Activated T-cell treated with anti-CD3 and anti-CD28 coated beads, Interleukin-2, amount 50 U/mL, for 72 hours (primary cell): ENCODE measurements at places on chromosomes 16 and 17. TPM values are rescaled to one million over a fixed set of nuclear protein-coding genes. Genes with fewer than 3 reads are reported as not detected.

GRCh38 chr16:71895679-71896365 is 491 bp downstream of the IST1 start:
- H3K27ac ChIP-seq: peak overlapping the region; percentile 98
- H3K27me3 ChIP-seq: no peaks in the 10 kb centered on the region
- DNase-seq: no peak
- H3K4me1 ChIP-seq: peaks cover 50% of the 10 kb centered on the region
- H3K36me3 ChIP-seq: peaks cover 10% of the 10 kb centered on the region
- H3K4me3 ChIP-seq: peak overlapping the region; percentile 89

DNA sequence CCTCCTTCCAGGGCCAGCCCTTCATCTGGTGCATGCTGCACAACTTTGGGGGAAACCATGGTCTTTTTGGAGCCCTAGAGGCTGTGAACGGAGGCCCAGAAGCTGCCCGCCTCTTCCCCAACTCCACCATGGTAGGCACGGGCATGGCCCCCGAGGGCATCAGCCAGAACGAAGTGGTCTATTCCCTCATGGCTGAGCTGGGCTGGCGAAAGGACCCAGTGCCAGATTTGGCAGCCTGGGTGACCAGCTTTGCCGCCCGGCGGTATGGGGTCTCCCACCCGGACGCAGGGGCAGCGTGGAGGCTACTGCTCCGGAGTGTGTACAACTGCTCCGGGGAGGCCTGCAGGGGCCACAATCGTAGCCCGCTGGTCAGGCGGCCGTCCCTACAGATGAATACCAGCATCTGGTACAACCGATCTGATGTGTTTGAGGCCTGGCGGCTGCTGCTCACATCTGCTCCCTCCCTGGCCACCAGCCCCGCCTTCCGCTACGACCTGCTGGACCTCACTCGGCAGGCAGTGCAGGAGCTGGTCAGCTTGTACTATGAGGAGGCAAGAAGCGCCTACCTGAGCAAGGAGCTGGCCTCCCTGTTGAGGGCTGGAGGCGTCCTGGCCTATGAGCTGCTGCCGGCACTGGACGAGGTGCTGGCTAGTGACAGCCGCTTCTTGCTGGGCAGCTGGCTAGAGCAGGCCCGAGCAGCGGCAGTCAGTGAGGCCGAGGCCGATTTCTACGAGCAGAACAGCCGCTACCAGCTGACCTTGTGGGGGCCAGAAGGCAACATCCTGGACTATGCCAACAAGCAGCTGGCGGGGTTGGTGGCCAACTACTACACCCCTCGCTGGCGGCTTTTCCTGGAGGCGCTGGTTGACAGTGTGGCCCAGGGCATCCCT is 7.4 kb downstream of the NAGLU start:
- no peak overlapping the region for H3K27ac ChIP-seq
- peaks cover 7% of the 10 kb centered on the region for H3K36me3 ChIP-seq
- H3K4me1 ChIP-seq: peaks cover 24% of the 10 kb centered on the region
- H3K4me3 ChIP-seq: no peak overlapping the region
- no peak for DNase-seq

DNA sequence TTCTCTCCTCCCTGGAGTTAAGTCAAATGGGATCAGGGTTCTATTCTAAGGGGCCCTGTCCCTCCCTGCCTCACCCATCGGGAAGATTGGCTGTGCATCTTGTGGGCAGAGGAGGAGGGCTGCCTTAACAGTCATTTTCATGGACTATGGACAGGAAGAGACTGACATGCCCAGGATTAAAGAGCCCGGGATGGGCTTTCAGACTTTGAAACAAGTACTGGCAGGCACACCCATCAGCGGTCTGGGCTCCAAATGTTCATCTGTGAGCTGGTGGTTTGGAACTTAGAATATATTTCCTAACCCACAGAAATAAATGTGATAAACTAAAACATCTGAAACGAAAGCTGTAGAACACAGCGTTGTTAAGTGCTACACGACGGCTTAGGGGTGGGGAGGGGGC is 6.5 kb downstream of the SLC6A4 start:
- no peak overlapping the region for H3K4me3 ChIP-seq
- H3K27me3 ChIP-seq: peaks cover 62% of the 10 kb centered on the region
- no peak for DNase-seq
- peaks cover 5% of the 10 kb centered on the region for H3K4me1 ChIP-seq
- no peaks in the 10 kb centered on the region for H3K36me3 ChIP-seq

DNA sequence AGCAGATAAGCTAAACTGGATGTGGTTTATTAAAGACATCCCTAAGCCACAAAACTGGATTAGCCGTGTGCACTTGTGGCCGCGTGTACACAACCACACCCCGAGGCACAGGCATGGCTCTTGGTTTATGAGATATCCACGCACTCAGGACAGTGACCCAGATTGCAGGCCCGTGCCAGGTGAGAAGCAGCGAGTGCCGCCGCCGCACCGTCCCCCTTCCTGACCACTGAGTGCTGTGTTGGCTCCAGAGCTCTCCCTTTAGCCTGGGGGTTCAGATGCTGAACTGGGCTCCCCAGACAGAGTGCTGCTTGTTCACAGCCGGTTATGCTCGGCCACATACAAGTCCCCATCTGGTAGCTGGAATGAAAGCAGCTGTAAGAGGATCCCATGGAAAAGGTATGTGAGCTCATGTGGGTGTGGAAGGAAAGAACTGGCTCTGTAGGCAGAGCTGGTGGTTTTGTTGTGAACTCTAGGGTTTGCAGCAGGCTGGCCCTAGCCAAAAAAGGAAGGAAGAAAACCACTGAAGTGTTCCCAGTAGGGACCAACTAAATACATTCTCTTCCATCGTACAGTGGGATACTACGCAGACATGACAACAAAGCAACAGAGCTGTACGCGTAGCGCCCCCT is 29.5 kb downstream of the KNOP1 start:
- H3K36me3 ChIP-seq: peaks cover 19% of the 10 kb centered on the region
- DNase-seq: no peak
- H3K27me3 ChIP-seq: no peaks in the 10 kb centered on the region
- peak overlapping the region; percentile 60 for H3K27ac ChIP-seq

GRCh38 chr16:71851746-71852145 is 6.0 kb downstream of the ATXN1L start:
- H3K27ac ChIP-seq: peak overlapping the region; percentile 66
- no peak for DNase-seq
- peaks cover 16% of the 10 kb centered on the region for H3K36me3 ChIP-seq
- H3K27me3 ChIP-seq: no peaks in the 10 kb centered on the region
- H3K4me3 ChIP-seq: no peak overlapping the region

- no peaks in the 10 kb centered on the region for H3K36me3 ChIP-seq
- peaks cover 15% of the 10 kb centered on the region for H3K4me1 ChIP-seq
- no peak overlapping the region for H3K27ac ChIP-seq
- no peak for DNase-seq
These were observed 11.0 kb downstream of the ENDOV start for GRCh38 chr17:80425835-80426426.

DNA sequence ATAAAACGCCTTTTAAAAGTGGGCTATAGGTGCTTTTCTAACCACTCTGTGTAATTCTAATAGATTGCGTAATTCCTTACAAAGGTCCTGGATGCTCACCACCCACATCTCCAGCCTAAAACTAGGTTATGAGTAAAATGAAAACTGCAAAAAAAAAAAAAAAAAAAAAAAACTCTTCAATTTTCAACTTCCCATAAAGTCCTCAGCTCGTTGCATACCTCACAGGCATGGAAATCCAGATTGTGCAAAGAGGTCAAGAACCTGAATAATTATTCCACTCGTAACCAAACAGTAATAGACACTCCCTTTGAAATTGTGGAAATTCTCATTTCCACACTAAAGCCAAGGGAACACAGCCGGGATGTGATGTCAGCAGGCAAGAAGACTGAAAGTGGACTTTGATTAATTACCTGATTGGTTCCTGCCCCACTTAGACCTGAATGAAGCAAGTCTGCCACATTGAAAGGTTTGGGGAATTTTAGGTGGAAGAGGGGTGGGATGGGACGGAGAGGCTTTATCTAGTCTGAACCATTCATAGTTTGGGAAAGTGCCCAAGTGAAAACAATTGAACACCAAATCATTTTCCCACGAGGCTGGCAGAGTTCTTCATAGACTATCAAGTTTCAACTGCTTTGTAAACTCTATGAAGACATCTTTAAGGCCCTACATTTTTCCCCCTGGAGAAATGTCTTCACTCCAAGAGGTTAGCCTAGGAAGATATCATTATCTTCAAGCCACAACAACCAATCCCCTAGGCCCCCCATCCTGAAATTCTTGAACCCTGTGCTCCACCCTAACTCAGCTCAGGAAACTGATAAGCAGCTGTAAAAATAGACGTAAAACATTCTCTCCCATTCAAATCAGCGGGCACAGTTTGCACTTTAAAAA is 49.1 kb upstream of the TANC2 start:
- DNase-seq: no peak
- H3K36me3 ChIP-seq: no peaks in the 10 kb centered on the region
- no peak overlapping the region for H3K27ac ChIP-seq
- H3K4me3 ChIP-seq: no peak overlapping the region
- no peaks in the 10 kb centered on the region for H3K4me1 ChIP-seq

GRCh38 chr16:76683051-76683450 is 405.9 kb downstream of the CNTNAP4 start:
- no peak overlapping the region for H3K27ac ChIP-seq
- no peaks in the 10 kb centered on the region for H3K27me3 ChIP-seq
- no peak for DNase-seq
- H3K4me1 ChIP-seq: no peaks in the 10 kb centered on the region
- no peak overlapping the region for H3K4me3 ChIP-seq
- no peaks in the 10 kb centered on the region for H3K36me3 ChIP-seq

GRCh38 chr17:73648543-73648820 is 4.2 kb upstream of the SDK2 start:
- peaks cover 5% of the 10 kb centered on the region for H3K4me1 ChIP-seq
- no peak overlapping the region for H3K27ac ChIP-seq
- no peak for DNase-seq
- no peak overlapping the region for H3K4me3 ChIP-seq
- H3K36me3 ChIP-seq: peaks cover under 1% of the 10 kb centered on the region
- peaks cover 26% of the 10 kb centered on the region for H3K27me3 ChIP-seq

- H3K27ac ChIP-seq: no peak overlapping the region
- H3K4me3 ChIP-seq: no peak overlapping the region
- no peaks in the 10 kb centered on the region for H3K27me3 ChIP-seq
- DNase-seq: no peak
- H3K36me3 ChIP-seq: no peaks in the 10 kb centered on the region
These were observed 698.8 kb upstream of the GOT2 start for GRCh38 chr16:59432896-59433295.

DNA sequence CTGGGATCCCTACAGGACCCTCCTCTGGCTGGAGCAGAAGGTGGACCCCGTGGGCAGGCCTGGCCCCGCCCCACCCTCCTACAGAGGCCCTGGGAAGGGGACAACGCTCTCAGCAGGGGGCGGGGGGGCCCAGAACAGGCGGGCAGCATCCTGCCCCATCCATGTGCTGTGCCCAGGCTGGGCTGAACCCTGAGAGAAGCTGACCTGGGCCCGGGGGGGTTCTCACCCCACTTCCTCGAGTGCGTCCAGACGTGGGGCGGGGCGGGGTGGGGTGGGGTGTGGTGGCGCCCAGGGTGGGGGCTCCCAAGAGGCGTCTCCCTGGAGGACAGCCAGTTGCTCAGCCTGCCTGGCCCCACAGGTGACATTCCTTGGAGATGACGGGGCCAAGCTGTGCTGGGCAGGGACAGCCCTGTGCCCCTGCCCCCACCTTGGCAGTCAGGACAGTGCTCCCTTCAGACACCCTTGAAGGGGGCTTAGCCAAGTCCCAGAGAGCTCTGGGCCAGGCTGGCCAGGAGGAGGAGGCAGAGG is 390 bp upstream of the UNC13D start:
- DNase-seq: no peak
- peaks cover 19% of the 10 kb centered on the region for H3K4me1 ChIP-seq
- peak overlapping the region; percentile 91 for H3K4me3 ChIP-seq
- H3K27ac ChIP-seq: peak overlapping the region; percentile 38

DNA sequence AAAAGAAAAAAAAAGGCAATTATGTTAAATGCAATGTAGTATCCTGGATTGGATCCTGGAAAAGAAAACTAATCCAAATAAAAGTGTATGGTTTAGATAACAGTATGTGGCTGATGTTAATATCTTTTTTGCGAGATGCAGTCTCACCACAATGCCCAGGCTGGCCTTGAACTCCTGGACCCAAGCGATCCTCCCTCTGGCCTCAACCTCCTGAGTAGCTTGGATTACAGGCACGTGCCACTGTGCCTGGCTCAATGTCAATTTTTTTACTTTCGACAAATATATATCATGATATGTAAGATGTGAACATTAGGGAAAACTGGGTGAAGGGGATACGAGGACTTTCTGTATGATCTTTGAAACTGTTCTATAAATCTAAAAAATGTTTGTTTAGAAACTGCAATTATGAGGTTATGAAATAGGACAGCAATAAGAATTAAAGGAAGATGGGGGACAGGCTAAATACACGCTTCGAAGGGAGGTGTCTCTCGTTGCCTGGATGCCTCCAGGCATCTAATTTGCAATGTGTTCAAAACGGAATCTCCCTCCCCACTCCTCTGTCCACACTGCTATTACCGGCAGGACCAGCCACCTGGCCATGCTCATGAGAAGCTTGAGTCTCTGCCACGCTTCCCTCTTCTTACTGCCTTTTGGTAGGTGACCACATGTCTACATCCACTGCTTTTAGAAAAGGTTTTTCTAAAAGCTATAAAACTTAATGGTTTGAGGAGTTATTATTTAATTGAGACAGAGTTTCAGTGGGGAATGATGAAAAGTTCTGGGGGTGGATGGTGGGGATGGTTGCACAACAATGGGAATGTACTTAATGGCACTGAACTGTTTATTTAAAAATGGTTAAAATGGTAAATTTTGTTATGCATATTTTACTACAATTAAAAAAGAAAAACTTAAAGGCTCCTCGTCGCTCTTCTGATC is 15.2 kb downstream of the UBE2O start:
- no peaks in the 10 kb centered on the region for H3K27me3 ChIP-seq
- no peaks in the 10 kb centered on the region for H3K36me3 ChIP-seq
- no peak overlapping the region for H3K27ac ChIP-seq
- peaks cover 19% of the 10 kb centered on the region for H3K4me1 ChIP-seq
- H3K4me3 ChIP-seq: no peak overlapping the region

- no peak for DNase-seq
- no peaks in the 10 kb centered on the region for H3K4me1 ChIP-seq
- no peak overlapping the region for H3K27ac ChIP-seq
- H3K4me3 ChIP-seq: no peak overlapping the region
- peaks cover 44% of the 10 kb centered on the region for H3K27me3 ChIP-seq
These were observed 11.8 kb upstream of the TEKT1 start for GRCh38 chr17:6843241-6843880.

Gene TMEM208
- 31.0 TPM for total RNA-seq

Gene PRKCB
- 77.0 TPM for total RNA-seq

Gene SCARF1
- 2.5 TPM for total RNA-seq

Gene FAM83G
- total RNA-seq: 11.3 TPM

Gene POLR3E
- 57.5 TPM for total RNA-seq

Gene TNP2
- total RNA-seq: not detected
